ENCODE measurements at places on chromosomes 6 and 20. TPM values are rescaled to one million over a fixed set of nuclear protein-coding genes. Genes with fewer than 3 reads are reported as not detected.

RSPH3 gene
- 3.2 TPM for polyA plus RNA-seq

TRIM40 gene
- polyA plus RNA-seq = not detected

C6orf163 gene
- polyA plus RNA-seq = 2.0 TPM

PRICKLE4 gene
- polyA plus RNA-seq = 2.0 TPM

HCRTR2 gene
- not detected for polyA plus RNA-seq

MAS1 gene
- polyA plus RNA-seq = 0.25 TPM

FAM209B gene
- not detected for polyA plus RNA-seq

MEI4 gene
- polyA plus RNA-seq = not detected

BANF2 gene
- not detected for polyA plus RNA-seq

GSTA2 gene
- polyA plus RNA-seq = not detected

SUMO4 gene
- polyA plus RNA-seq = 0.52 TPM

LAMP5 gene
- not detected for polyA plus RNA-seq

TMEM170B gene
- polyA plus RNA-seq = 6.3 TPM

ADGRG6 gene
- 7.2 TPM for polyA plus RNA-seq

All from hindlimb muscle (tissue), 1 donor.